ENCODE measurements at places on chromosomes 4 and X.

- no peak for DNase-seq
Measured at GRCh38 chrX:56569378-56570057, 6.1 kb downstream of the UBQLN2 start.

DNA sequence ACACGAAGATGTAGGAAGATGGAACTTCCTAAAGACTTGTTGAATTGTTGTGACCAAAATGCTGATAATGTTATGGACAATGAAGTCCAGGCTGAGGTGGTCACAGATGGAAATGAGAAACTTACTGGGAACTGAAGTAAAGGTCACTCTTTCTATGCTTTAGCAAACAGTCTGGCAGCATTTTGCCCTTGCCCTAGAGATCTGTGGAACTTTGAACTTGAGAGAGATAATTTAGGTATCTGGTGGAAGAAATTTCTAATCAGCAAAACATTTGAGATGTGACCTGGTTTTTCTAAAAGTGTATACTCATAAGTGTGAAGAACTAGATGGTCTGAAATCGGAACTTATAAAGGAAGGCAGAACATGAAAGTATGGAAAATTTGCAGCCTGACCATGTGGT, 1785.9 kb downstream of the PCDH7 start:
- no peak for DNase-seq

- no peak for DNase-seq
Measured at GRCh38 chr4:681736-682451, 7.1 kb downstream of the SLC49A3 start.

GRCh38 chr4:16001484-16001858, 38.5 kb upstream of the FGFBP2 start:
- DNase-seq = peak; percentile 50

- DNase-seq = no peak
Measured at GRCh38 chrX:131063613-131064012, 5.5 kb downstream of the ARHGAP36 start.

- DNase-seq = no peak
Measured at GRCh38 chrX:22389556-22390179, 117.0 kb downstream of the CBLL2 start.

DNA sequence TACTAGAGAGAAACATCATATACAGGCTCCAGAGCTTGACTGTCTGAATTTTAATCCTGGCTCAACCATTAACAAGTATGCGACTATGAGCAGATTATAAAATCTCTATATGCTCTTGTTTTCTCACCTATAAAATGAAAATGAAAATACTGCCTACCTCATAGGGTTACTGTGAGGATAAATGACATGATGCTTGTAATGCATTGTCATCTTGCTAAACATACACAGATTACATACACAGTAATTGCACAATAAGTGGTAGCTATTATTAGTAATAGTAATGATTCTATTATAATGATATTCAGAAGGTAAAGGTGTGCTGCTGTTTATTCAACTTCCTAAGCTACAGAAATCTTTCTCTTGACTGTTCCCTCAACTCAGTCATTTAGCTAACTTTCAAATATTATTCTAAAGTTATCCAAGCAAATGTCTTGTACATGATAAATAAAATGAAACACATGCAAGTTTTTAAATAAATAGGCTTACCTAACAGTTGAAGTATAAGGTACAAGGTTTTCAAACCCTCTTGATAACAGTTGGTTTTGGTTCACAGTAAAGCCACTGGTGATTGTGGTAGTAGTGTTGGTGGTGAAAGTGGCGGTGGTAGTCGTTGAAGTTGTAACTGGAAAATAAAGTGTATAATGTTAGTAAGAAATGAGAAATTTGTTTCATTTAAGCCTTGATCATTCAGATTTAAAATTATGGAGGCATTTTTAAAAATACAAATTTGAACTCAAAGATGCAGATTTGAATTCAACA, 38.9 kb downstream of the NUP62CL start:
- no peak for DNase-seq

GRCh38 chrX:148120999-148121623, 140.0 kb downstream of the FMR1NB start:
- no peak for DNase-seq

DNA sequence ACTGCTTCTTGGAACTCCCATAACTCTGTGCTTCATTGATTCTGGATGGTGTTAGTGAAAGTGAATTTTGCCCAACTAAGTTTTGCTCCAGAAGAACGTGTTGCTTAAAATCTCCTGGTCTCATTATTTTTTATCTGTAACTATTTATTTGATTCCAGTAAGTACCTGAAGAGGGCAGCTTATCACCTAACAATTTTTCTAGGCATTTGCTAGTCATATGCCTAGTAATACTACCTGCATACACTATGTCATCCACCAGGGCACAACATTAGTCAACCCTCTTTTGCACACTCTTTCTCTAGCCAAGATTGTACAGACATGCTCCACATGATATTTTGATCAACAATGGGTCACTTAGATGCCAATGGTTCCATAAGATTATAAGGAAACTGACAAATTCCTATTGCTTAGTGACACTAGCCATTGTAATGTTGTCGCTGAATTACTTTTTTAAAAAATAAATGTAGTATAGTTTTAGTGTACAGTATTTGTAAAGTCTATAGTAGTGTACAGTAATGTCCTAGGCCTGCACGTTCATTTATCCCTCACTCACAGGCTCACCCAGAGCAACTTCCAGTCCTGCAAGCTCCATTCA, 499.9 kb upstream of the AADAT start:
- no peak for DNase-seq

DNA sequence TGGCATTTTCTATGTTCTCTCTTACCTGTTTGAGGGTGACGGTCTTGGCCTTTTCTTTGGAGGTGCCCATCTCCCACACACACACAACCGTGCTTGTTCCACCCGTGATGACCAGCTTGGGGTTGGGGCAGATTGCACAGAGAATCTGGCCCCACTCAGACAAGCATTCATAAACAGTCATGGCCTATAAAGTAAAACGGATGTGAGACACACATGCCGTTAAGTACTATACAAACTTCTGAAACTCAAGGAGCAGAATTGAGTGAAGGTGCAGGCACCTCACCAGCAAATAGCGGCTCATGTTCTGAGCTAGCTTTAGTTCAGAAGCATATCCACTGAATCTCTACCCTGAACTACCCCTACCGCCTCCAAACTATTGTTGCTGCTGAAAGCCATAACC, 107.6 kb downstream of the CDS1 start:
- DNase-seq = no peak

DNA sequence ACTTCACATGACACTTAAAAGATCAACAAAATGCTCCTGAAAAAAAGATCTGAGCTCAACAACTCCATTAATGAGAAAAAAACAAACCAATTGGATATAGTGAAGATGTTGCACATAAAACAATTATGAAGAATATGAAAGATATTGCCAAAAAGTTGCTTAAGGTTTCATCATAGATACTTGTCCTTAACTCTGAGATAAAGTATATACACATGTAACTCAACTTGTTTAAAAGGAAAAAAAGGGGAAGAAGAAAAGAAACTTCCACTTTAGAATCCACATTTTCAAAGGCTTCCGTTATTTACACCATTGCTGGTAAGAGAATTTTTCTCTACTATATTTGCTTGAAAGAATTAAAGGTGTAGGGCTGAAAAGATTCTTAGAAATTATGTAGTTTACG, 2.7 kb downstream of the AFAP1 start:
- DNase-seq = no peak

GRCh38 chr4:83582289-83582785, 46.4 kb downstream of the GPAT3 start:
- no peak for DNase-seq

GRCh38 chr4:67124716-67125115, 420.6 kb downstream of the CENPC start:
- no peak for DNase-seq

- no peak for DNase-seq
Measured at GRCh38 chr4:125780164-125780563, 465.4 kb downstream of the FAT4 start.

GRCh38 chrX:148599404-148599803, 99.0 kb downstream of the AFF2 start:
- no peak for DNase-seq

DNA sequence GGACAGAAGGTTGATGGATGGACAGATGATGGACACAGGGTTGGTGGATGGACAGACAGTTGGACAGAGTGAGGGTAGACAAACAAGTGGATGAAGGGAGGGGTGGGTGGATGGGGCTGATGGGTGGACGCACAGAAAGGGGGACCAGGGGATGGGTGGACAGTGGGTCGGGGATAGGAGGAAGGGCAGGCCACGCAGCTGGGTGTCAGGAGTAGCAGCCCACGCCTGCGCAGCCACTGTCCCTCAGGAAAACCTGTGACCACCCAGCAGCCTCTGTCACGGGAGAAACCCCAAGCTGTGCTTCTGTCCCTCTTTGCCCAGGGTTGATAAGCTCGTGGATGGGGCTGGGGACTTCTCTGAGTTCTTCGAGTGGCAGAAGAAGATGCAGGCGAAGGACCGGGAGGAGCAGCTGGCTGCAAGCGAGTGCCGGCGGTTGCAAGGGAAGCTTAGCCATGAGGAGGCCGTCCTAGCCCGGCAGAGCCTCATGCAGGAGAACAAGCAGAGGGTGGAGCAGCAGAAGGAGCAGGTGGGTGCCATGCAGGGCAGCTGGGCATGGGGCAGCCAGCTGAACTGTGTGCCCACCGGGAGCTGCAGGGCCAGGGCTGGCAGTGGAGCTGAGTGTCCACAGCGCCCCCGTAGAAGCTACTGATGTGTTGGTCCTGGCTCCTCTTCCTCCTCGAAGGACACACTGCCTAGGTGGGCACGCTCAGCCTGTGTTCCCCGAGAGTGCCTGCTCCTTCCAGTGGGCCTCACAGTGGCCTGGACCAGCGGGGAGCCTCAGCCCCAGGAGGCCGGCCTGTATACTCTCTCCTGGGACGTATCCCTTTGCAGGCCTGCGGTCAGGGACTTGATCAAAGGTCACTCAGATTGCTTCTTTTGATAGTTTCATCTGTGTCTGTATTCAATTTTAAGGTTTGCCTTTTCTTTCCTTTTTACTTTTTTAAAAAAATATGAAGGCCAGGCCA, 16.8 kb upstream of the RNF4 start:
- DNase-seq = no peak

DNA sequence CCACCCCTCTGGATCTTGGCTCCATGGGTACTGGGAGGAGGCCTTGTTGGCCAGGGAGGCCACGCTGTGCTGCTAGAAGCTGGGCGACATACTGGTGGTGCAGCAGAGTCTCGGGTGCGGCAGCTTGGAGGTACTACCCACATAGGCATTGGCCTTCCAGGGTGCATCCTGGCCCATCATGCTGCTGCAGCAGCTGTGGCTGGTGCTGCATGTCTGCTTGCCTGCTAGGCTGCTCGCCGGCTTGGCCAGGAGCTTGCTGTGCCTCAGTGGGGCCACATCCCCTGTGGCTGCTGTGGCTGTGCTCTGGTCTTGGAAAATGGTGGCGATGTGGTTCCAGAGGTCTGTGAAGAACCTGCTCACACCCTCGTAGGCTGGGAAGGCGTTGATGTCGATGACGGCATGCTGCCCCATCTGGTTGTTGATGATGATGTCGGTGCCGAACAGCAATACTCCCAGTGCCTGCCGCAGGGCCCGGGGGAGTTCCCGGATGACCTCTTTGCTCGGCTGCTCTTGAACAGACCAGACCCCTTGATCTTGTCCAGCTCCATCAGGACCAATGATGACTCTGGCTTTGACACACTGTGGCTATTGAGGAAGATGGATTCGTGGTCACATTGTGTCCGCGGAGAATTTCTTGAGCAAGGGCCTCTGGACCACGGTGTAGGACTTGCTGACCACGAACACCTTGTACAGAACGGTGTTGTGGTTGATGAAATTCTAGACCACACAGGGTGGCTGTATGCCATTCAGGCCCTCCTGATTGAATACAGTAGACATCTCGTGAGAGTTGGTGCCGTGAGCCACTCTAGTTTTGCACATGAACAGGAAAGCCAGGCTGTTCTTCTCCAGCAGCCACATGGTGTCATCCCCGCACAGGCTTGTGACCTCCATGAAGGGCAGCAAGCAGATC, 11.8 kb downstream of the RBM10 start:
- DNase-seq = no peak

DNA sequence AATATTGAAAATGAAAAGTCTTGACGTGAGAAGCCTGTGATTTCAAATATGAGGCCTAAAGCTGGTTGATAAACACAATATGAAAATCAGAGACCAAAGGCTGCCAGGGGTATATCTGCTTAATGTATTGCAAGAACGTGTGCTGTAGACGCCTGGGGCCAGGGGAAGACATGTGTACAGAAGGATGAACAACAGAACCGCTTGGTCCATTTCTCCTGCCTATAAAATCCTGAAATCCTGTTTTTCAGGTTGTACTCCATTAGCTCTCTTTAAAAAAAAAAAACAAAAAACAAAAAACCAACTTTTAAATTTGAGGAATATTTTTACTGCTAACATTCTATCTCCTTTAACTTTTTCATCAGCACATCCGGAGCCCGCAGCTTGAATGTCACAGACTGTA, 109.2 kb downstream of the STOX2 start:
- no peak for DNase-seq

DNA sequence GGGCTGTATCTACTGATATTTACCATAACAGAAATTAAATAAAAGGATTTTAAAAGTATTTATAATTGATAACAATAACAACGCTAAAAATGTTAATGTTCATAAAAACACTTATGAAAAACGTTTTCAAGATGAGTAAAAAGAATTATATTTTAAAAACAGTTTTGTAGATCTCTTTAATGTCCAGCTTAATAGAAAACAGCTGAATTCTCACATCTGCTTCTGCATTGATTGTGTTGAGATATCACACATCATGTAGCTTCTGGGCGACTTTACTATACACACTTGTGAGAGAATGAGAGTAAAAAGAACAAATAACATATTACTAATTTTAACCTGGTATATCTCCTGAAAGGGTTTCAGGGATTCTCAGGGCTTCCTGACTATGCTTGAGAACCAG, 83.6 kb downstream of the NCAPG start:
- DNase-seq = no peak

GRCh38 chr4:106208481-106209460, 107.2 kb downstream of the TBCK start:
- no peak for DNase-seq

DNA sequence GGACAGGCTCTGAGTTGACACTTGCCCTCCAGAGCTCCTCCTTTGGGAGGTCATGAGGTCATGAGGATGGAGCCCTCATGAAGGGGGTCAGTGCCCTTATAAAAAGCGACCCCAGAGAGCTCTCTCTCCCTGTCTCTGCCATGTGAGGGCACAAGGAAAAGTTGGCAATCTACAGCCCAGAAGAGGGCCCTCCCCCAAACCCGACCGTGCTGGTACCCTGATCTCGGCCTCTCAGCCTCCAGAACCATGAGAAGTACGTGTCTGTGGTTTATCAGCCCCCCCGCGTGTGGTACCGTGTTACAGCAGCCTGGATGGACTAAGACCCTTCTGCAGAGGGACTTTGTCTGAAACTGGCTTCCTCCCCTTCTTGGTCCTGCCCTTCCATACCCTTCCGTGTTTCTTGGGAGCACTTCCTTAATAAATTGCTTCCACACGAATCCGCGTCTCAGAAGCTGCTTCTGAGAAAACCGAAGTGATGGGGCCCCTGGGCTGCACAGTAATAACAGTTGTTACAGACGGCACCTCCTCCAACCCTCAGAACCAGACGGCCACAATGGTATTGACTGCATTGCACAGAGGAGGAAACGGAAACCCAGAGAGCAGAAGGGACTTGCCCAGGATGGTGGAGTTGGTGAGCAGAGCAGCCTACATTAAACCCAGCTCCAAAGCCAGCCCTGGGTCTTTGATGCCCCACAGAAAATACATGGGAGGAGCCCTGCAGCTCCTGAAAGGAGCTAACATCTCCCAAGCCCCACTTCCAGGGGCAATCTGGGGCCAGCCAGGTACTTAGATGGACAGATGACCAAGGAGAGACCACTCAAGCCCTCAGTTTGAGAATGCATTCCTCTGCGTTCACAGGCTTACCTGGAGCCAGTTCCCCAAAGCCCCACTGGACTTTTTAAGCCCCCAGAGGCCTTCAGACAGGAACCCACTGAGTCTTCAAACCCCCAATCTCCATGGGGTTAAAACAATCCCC, 242.7 kb downstream of the BCOR start:
- peak; percentile 74 for DNase-seq

Measured in stimulated activated CD4-positive, alpha-beta T cell treated with anti-CD3 and anti-CD28 coated beads, Interleukin-2, amount 100 ng/mL, for 24 hours (primary cell).